A549 (cell line): ENCODE measurements at places on chromosomes 5 and 9. TPM values are rescaled to one million over a fixed set of nuclear protein-coding genes. Genes with fewer than 3 reads are reported as not detected.

DNA sequence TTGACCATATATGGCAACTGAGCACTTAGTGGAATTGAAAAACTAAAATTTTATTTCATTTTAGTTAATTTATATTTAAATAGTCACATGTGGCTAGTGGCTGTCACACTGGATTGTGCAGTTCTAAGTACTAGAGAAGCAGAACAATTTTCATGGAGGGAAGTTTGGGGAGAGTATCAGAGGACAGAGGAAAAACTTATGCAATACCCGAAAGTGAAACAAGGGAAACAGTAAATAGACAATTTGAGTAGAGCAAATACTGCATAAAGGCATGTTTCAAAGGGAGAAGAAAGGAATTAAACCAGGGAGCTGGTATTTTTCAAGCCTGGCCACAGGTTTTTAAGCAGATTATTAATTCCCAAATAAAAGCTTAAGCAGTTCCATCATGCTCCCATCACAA, 590.5 kb upstream of the RORB start:
- no peak for DNase-seq

DNA sequence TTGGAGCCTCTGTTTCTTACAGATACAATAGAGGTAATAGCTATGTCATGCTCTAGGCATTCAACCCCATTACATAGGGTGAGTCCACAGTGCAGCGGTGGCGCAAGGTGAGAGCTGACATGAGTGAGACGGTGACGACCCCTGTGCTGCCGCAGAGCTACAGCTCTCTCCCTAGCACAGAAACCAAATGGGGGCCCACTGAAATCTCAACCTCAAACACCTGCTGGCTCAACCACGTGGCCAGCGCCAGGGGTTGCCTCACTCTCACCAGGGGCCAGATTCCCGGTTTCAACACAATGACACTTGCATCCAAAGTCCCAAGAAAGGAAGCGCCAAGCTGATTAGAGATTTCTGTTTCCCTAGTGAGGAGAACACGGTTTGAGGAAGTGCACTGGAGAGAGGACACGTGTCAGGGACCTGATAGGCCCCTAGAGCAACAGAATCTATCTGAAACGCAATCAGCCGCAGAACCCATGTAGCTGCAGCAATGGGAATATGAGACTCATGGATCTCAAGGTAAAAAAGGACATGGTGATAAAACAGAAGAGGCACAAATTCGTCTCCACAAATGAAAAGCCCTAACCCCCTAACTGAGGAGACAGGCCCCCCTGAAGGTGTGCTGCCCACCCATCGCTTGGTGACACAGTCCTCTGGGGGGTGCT, 114.3 kb downstream of the CRB2 start:
- DNase-seq: no peak

AJM1 gene
- polyA plus RNA-seq: 3.0 to 3.6 TPM (median 3.2 TPM) in 3 replicates

DNA sequence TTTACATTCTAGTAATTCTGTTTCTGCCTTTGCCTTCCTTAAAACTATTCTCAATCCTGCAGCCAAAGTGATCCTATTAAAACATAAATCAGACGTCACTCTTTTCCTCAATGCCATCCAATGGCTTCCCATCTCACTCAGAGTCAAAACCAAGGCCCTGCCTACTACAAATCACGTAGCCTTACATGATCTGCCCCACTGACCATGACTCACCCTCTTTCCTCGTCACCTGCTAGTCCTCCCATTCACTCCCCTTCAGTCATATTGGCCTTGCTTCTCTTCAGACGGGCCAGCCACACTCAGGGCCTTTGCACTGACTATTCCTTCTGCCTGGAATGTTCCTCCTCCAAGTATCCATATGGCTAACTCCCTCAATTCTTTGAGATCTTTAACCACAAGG, 39.0 kb upstream of the DMXL1 start:
- DNase-seq: no peak

DNA sequence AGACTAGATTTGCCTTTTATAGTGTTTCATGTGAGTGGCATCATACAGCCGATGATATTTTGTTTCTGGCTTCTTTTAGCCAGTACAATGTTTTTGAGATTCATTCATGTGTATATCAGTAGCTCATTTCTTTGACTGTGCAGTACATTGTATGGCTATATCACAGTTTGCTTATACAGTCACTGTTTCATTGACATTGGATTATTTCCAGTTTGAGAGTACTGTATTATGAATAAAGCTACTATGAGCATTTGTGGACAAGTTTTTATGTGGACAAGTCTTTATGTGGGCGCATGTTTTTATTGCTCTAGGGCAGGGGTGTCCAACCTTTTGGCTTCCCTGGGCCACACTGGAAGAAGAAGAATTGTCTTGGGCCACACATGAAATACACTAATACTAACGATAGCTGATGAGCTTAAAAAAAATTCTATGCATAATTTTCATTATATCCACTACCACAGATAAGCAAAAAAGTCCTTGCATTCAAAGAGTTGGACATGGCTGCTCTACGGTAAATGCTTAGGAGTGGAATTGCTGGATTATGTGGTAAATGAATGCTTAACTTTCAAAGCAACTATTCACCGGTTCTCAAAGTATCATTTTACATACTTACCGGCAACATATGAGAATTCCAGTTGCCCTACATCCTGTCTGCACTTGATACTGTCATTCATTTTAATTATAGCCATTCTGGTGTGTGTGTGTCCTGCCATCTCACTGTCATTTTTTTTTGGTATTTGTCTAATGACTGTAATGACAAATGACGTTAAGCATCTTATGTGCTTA, 177.8 kb downstream of the RGS3 start:
- no peak for DNase-seq

KYAT1 gene
- 8.1 to 9.6 TPM (median 8.4 TPM) in 3 replicates for polyA plus RNA-seq

GRCh38 chr9:134125413-134126095, 10.3 kb upstream of the WDR5 start:
- no peak for DNase-seq

PTRH1 gene
- 9.9 to 12.6 TPM (median 11.4 TPM) in 3 replicates for polyA plus RNA-seq

GRCh38 chr5:40551496-40552491, 127.9 kb upstream of the PTGER4 start:
- DNase-seq: peak; percentile 91

DNA sequence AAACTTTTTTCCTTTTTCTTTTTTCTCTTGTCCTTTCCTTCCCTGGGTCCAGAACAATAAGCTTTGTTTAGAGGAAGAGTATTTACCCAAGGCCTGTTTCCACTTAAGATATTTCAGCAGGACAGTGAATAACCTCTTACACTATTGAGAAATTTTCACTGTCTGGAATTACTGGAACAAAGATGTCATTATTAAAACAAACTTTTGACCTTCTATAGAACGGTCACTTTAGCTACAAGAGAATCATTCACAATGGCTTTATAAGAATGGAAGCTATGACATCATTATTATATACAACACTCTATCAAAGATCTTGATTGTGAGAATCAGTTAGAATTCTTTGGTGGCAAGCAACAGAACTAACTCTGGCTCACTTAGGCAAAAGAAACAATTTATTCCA, 22.0 kb upstream of the ARHGAP26 start:
- DNase-seq: no peak

MARCOL gene
- 0.06 to 0.14 TPM (median 0.11 TPM) in 3 replicates for polyA plus RNA-seq

DNA sequence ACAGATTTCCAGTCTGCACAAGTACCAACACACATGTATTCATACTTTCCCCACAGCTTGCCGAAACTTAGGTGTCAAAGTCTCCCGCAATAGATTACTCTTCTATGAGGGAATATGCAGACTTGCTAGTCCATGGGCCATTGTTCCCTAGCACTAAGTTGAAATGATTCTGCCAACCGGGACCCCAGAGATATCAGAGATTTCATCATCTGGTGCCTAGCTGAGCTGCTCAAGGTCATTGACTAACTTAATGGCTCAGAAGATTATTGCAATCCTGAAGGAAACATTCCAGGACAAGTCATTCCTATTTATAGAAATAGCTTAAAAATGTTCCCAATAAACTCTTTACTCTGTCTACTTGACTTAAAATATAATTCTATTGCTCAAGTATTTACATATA, 202.6 kb downstream of the PIK3R1 start:
- no peak for DNase-seq

DNA sequence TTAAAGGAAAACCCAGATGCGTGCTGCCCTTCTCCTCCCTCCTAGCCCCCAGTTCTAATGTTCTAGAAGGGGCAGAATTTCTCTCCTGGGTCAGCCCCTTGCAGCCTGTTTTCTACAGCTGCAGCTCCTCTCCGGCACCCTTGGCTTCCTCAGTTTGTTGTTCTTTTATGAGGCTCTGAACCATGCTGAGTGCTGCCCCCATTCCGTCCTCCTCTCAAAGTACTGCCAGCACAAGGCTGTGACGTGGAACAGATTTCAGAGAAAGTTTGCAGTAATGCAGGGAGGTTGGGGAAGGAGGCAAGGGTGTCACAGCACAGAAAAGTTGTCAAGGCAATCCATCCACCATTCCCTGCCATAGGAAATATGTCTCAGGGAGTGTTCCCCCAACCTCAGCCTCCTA, 63.3 kb downstream of the RGS3 start:
- DNase-seq: no peak
